Esophagus squamous epithelium (tissue), 5 donors: ENCODE measurements at places on chromosomes 6 and 20.

GRCh38 chr6:79146421-79146820 is 68.4 kb upstream of the PHIP start:
- no peak for DNase-seq

GRCh38 chr6:132314432-132314831 is 86.8 kb downstream of the MOXD1 start:
- no peak for DNase-seq

- no peak for DNase-seq
Measured at GRCh38 chr6:110315869-110316398, 42.2 kb downstream of the METTL24 start.

DNA sequence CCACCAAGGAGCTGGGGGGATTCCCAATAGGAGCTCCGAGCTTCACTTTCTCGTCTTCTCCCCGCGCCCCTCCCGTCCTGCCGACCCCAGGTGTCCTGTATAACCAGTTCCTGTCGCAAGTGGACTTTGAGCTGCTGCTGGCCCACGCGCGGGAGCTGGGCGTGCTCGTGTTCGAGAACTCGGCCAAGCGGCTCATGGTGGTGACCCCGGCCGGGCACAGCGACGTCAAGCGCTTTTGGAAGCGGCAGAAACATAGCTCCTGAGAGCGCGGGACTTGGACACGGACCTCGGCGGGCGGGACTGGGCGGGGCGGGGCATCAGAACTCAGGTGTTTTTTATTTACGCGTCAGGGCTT is 340 bp upstream of the VARS2 start:
- no peak for DNase-seq

DNA sequence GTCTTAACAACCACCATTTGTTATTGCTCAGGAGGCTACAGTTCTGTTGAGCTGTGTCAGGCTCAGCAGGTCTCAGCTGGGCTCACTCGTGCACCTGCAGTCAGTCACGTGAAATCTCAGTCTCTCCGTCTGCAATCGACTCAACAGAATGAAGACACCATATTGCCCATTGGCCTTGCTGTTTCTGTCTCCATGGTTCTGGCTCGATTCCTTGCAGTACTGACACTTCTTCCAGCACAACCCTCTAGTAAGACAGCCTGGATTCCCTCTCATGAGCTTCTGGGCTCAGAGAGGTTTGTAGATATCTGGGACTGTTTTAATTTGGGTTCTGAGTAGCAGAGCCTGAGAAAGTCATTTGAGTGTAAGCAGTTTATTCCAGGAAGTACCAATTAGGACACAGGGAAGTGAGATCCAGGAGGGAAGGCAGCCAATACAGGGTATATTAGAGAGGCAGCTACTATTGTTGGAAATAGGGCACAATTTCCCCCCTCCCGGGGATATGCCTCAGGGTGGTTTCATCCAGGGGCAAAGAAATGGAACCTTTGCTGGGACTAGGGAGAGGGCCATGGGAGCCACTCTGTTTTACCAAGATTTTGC is 87.4 kb upstream of the RALGAPA2 start:
- DNase-seq, result no peak

GRCh38 chr6:84263557-84263956 is 36.1 kb upstream of the CEP162 start:
- DNase-seq, result no peak

DNA sequence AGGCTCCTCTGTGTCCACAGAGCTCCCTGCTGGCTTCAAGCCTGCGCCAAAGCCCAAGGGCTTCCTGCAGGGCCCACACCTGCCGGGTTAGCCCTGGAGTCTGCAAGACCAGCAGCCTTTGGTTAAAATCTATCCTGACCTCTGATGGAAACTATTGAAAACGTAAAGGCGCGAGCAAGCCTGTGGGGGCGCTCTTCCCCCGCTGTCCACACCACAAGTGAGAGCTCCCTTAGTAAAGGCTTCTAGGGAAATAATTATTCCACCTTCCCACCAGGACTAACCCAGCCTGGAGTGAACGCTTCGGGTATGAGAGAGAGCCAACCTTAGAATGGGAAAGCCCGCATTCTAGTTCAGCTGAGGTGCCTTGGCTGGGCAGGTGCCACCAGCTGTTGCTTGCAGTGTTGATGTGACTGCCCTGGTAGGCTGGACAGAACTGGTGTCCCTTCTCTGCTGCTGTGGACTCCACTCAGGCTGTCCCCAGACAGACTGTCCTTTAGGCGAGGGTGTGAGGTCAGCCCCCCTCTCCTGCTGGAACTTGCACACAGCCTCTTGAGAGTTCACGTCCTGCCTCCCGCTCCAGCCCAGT is 68.7 kb downstream of the SYTL3 start:
- DNase-seq, result no peak

- no peak for DNase-seq
Measured at GRCh38 chr6:84027340-84028181, 6.0 kb upstream of the MRAP2 start.

GRCh38 chr6:153131037-153131981 is at the start of gene RGS17:
Gene RGS17 (minus strand): TSS chr6:153131282. CDS start chr6:153044018, 87,264 bp downstream.
- no peak for DNase-seq

GRCh38 chr6:130908958-130909357 is 81.8 kb downstream of the SMLR1 start:
- DNase-seq, result no peak

DNA sequence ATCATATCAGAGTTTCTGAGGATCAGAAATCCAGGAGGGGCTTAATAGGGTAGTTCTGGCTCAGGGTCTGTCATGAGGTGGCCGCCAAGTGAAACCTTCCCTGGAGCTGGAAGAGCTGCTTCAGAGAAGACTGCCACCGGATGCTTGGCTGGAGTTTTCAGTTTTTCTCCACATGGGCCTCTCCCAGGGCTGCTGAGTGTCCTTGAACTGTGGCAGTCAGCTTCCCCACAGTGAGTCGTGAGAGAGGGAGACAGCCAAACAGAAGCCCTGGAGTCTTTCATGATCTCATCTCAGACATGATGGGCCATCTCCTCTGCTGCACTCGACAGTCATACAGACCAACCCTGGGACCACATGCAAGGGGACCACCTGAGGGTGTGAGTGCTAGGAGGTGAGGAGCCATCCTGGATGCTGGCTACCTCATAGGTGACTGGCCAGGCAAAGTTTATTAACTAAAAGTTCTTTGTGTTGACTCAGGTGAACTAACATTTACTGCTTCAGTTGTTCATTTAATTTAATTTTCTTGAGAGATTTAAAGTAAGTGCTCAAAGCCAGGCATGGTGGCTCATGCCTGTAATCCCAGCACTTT is 71.5 kb downstream of the SHLD1 start:
- DNase-seq, result no peak

GRCh38 chr20:20593447-20594170 is 118.8 kb downstream of the RALGAPA2 start:
- DNase-seq, result no peak

GRCh38 chr6:26351544-26351953 is 13.4 kb upstream of the BTN3A2 start:
- DNase-seq, result no peak

DNA sequence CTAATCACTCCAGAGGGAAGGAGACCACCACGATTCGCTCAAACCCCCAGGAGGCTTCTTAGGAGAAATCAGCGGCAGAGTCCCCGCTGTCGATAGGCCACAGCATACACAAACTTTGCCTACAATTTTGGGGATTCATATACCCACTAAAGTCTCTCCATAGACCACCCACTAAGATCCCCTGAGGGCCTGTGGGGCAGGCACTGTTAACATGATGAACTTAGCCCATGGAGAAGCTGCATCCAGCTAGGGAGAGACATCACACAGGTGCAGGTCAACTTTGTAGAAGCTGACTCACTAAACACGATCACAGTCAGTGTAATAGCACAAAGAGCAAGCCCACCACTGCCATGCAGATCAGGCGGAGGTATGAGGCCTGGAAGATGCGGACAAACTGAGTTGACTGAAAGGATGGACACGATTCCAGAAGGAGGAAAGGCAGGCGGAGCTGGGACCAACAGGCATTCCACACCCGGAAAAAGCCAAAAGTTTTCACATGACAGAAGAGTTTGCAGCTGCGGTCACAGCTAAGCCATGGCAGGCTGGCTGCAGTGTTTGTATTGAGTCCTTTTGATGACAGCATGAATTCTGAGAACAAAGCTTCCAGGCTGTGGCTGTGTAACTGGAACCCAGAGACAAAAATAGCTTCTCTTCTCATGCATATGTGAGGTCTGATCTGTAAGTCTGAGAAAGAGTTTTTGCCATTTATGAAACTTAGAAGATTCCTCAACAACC is 75.7 kb upstream of the QKI start:
- no peak for DNase-seq

- no peak for DNase-seq
Measured at GRCh38 chr20:46779831-46780230, 70.4 kb downstream of the SLC2A10 start.

DNA sequence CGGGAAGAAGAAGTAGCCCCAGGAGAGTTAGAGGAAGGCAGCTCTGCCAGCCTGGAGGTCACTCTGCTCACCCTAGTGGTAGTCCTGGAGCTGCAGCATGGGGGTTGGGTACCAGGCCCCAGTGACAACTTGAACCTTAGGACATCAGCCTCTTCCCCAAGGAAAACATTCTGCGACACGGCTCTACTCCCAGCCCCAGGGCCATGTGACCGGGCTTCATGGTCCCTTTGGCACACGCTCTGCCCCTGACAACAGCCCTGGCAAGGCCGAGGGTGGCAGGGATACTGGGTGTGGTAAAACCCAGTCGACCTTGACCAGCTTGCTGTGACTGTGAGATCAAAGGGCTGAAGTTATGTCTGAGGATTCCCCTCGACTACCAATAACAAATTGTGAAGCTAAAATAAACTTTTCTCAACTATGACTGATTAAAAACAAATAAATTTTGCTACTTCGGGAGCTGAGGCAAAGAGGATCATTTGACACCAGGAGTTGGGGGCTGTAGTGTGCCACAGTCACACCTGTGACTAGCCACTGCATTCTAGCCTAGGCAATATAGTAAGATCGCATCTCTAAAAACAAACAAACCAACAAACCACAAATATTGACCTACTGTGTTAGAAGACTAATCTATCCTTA is 24.4 kb upstream of the ARID1B start:
- DNase-seq, result no peak

GRCh38 chr6:132797951-132798868 is at the start of gene SLC18B1:
Gene SLC18B1 (minus strand): TSS chr6:132798637. CDS start chr6:132798456, 181 bp downstream.
- DNase-seq, result no peak

GRCh38 chr6:70507161-70507560 is 59.6 kb upstream of the SDHAF4 start:
- no peak for DNase-seq
